KBM-7 (cell line): ENCODE measurements at places on chromosomes 6 and 20.

DNA sequence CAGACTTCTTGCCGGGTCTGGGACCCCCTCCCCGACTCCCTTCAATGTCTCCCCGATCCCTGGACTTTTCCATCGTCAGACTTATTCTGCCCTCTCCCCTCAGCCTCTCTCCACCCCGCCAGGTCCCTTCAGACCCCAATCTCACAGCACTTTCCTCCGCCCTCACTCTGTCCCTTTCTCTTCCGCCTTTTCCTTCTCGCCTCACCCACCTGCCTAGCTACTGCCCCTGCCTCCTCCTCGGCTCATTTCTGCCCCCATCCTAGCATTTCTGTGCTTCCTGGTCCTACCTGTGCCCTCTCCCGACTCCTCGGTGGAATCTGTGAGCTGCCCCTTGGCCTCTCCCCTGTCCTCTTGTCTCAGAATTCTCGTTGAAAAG, 616 bp downstream of the CHMP4B start:
- DNase-seq = peak; percentile 45

DNA sequence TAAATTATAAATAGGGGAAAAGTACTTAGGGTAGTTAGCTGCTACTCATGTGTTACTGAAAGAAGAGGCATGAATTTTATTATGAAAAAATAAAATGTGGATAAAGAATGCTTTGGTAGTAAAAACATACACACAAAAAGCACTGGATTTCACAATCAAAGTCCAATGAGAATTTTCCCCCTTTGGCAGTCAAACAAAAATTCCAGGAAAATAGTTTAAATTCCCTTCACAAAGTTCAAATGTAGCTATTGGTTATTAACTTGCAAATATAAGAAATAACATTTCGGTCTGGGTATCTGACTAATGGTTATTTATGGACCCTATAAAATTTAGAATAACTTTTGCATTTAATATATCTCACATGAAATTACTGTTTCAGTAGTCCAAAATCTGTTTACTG, 210.4 kb downstream of the FOXC1 start:
- DNase-seq = no peak

GRCh38 chr6:67131827-67132226, 1424.8 kb upstream of the EYS start:
- DNase-seq = no peak

GRCh38 chr20:49587111-49587570, 19.2 kb upstream of the PTGIS start:
- DNase-seq = no peak

DNA sequence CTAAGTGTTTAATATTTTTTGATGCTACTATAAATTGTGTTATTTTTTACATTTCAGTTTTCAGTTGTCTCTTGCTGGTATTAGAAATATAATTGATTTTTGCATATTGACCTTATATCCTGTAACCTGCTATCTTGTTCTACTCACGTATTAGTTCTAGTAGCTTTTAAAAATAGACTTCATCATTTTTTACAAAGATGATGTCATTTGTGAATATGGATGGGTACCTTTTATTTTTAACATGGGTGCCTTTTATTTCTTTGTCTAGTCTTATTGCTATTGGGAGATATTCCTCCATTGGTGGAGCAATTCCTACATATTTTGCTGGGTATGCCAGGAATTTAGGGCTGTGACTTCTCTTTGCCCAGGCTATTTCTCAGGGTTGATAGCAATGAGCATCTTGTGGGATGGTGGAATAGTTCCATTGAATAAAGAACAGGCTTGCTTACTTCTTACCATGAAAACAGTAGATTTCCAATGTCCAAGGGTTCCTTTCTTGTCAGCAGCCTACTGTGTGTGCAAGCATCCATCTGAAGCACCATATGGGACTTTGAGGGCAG, 149.7 kb downstream of the CARMIL1 start:
- no peak for DNase-seq

- DNase-seq = no peak
Observed at GRCh38 chr6:110646419-110646698, 168.9 kb downstream of the CDK19 start.

DNA sequence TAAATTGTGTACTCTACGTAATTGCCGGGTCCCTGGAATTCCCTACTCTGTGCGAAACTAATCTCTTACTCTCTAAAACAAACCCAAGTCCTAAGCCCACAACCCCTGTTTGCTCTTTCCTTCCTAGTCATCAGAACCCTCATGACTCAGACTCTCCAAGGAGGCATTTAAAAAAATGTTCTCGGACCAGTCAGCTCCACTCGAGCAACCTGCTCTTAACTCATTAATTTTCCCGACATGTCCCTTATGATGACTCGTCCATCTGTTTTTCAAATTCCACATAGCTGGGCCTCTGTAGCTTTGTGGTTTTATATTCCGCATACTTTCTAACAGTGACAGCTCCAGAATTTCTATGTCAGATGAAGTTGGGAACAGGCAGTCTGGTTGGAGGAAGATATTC, 2.6 kb upstream of the MUC22 start:
- no peak for DNase-seq
